ENCODE measurements at places on chromosomes 13 and 19.

GRCh38 chr13:75647126-75647784 lies 11.1 kb downstream of the LMO7 start:
- no peak for DNase-seq

DNA sequence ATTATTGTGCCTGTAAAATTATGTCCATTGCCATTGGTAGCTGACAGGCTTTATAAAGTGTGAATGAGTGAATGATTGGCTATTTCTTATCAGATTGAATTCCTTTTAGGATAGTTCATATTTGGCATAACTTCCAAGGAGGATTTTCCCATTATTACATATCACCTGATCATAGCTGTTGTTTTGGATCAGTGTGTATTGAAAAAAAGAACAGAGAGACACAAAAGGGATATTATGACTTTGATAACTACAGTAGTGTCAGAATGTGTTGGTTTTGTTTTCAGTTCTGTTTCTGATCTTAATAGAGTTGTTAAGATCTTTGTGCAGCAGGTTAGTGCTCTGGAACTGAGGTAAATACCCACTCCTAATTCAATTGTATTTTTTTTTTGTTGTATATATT lies 103.8 kb downstream of the LRCH1 start:
- no peak for DNase-seq

DNA sequence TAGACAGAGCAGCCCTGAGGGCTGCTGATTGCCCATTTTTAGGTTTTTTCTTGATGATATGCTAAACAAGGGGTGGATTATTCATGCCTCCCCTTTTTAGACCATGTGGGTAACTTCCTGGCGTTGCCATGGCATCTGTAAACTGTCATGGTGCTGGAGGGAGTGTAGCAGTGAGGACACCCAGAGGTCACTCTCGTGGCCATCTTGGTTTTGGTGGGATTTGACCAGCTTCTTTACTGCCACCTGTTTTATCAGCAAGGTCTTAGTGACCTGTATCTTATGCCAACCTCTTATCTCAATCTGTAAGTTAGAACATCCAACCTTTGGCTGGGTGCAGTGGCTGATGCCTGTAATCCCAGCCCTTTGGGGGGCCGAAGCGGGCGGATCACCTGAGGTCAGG lies 148.0 kb downstream of the PTPRS start:
- DNase-seq, result no peak

- no peak for DNase-seq
These were observed 136.3 kb downstream of the CDK8 start for GRCh38 chr13:26390203-26390602.

GRCh38 chr13:47598340-47598911 lies 402.6 kb downstream of the SUCLA2 start:
- DNase-seq, result peak; percentile 4

- DNase-seq, result no peak
These were observed 1.6 kb downstream of the DCLK1 start for GRCh38 chr13:36129539-36129938.

DNA sequence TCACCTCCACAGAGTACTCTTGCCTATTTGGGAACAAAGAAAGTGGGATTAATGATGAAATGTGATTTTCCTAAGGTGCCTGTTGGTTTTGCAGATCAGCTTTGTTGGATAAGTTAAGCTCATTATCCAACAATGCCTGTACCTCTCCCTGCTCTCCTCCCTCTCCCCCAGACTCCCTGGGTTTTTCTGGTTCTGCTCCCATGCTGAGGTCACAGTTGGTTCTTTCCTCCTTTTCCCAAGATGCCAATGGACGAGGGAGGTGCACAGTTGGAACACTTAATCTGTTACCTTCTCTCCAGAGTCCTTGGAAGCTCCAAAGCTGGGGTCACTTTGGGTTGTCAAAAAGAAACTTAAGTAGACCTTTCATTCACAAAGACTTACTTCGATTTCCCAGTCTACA lies 1.6 kb downstream of the OXGR1 start:
- no peak for DNase-seq

- DNase-seq, result no peak
These were observed 336.0 kb downstream of the ATP8A2 start for GRCh38 chr13:25707726-25708125.

- no peak for DNase-seq
These were observed 20.2 kb downstream of the PAF1 start for GRCh38 chr19:39370735-39371134.

DNA sequence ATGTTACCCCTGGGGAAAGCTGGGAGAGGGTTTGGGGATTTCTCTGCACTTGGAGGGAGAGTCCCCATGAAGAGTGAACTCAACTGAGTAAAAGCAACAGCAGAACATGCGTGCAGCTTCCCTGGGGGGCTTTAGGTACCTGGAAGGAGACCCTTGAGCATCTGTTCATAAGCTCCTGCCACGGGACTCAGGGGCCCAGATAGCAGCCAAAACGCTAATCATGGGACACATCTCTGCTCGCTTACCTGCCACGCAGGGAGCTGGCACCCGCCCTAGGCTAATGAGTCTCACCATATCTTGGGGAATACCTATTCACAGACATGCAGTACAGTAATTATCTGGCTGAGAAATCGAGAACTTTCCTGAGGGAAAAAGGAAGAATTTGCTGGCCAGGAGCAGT lies 33.9 kb downstream of the PDCD5 start:
- DNase-seq, result no peak

All from amniotic epithelial cell (primary cell).